MG63 (cell line): ENCODE measurements at places on chromosomes 5 and 9. TPM values are rescaled to one million over a fixed set of nuclear protein-coding genes. Genes with fewer than 3 reads are reported as not detected.

Gene PRR16
- 0.30 and 5.9 TPM in 2 replicates for total RNA-seq

Gene ANKRD55
- total RNA-seq: not detected in 2 replicates

Gene PCDHA1
- total RNA-seq: 0.10 TPM in 1 of 2 replicates, not detected in the other

Gene CARTPT
- not detected in 2 replicates for total RNA-seq

Gene ZNF879
- 4.6 and 5.5 TPM in 2 replicates for total RNA-seq

Gene MPDZ
- 71.9 and 74.1 TPM in 2 replicates for total RNA-seq

Gene RNF208
- not detected in 2 replicates for total RNA-seq

Gene NR2F1
- 73.0 and 76.3 TPM in 2 replicates for total RNA-seq

Gene SOX30
- not detected in 2 replicates for total RNA-seq

DNA sequence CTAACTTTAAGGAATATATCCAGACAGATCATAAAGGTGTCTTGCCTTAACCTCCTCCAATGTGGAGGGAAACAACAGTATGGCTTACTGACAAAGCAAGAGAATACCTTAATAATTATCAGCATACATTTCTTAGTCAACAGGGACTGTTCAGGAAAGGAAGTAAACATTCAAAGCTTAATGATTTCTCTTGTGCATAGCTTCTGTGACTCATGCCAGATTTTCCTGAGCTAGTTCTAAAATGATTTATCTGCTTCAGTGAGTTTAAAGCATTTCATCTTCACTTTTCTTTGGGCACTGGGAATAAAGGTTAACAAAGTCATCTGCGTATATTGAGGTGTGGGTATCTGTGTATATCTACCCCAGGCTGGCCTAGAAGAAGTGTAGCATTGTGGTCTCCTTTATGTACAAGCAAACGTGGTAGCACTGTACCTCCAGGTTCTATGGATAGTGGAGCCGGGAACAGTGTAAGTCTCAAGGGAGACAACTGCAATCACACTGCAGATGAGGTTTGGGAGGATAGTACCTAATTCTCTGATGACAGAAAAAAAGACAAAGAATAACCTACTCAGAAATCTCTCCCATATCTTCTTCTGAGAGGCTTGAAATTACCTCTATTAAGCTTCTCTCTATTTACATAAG, 284.1 kb downstream of the HCN1 start:
- no peak for DNase-seq

GRCh38 chr9:105206821-105207699, 37.4 kb upstream of the SLC44A1 start:
- no peak for DNase-seq

GRCh38 chr9:132541870-132542830, 40.3 kb upstream of the BARHL1 start:
- DNase-seq: no peak

DNA sequence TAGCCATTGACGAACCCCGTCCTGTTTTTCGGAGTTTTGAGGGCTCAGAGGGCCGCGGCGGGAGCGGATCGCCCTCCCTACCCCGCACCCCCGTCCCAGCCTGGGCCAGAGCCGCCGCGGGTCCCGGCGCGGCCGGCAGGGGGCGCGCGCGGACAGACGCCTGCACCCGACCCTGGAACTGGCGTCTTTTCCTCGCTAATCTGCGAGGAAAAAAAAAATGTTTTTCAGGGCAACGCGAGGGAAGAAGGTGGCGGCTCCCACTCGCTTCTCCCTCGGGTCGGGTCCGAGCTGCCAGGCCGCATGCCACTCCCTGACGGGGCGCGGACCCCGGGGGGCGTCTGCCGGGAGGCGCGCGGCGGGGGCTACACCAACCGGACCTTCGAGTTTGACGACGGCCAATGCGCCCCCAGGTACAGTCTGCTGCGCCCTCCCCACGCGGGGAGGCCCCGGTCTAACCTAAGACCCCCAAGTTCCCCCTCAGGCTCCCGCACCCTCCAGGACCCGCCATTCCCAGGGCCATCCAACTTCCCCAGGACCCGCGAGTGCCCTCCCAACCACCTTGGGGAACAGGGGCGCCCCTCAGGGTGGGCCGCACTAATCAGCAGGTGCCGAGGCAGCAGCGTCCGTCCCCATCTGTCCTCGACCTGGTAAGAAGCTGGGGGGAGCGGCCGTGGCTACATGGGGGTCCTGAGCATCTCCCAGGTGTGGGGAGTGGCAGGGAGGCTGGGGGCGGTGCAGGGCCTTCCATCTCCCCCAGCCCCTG, at the start of gene KCNT1:
Gene KCNT1, plus strand, starts transcription at position 227 of the 763 bp plus-strand sequence. Its CDS starts 74 bp downstream, at position 301.
- DNase-seq: peak; percentile 46

- no peak for DNase-seq
These were observed 917 bp downstream of the NHP2 start for GRCh38 chr5:178152491-178153444.

DNA sequence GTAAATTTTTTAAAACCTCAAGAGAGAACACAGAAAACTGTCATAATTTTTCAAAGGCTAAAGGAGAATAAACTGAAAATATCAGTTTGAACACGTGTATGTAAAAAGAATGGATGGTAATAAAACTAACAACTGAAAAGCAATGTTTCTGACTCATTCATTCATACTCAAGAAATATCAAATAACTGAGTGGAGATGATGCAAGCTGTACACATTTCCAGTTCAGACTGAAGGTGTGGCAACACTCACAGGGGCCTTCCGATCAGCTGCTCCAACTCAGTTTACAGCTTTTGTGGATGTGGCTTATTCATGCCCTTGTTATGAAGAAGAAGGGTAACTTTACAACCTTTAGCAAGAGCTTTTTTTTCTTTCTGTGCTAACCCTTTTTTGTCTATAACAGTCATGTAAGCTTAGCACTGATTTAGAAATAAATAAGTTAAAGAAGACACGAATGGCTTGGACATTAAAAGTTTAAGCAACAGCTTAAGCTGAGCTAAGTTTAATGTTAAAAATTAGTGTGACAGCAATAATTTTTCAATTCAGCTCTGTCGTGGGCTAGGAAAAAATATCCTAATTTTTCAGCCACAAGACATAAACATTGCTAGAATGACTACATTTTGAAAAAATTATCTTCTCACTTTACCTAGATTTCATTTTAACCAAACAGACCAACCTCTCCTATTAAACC, 453.5 kb downstream of the RAB3C start:
- peak; percentile 58 for DNase-seq

DNA sequence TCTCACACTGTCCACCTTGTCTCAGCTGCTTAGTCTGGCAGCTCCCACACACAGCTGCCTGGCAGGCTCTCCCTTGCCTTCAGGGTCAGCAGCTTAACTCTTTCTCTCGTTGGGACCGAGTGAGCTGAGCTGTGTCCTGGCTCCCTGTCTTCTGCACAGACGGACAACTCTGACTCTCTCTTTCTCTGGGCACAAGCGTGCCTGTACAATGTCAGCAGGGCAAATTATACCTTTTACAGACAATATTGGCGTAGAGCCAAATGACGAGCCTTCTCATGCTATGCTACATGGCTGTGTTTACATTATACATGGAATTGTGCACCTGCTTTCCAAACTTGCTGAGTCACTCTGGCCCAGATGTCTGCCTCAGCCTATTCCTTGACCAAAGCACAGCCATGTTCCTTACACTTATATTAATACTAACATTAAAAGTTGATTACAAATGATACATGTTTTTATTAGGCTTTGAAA, 188.6 kb downstream of the CYLC2 start:
- peak; percentile 36 for DNase-seq

DNA sequence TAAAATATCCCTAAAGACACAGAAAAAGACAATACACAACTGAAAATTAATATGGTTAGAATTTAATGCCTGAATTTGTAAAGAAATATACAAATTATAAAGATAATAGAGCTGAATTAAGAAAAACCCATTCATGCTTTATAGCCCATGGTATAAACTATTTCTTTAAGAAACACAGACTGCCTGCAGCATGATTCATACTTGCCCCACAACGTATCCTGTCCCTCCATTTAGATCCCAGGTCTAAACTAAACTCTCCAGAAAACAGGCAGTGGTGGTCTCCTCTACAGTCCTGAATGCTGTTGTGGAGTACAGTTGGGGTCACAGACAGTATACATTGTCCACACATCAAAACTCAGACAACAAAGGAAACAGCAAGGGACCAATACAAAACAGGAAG, 24.8 kb downstream of the IL6ST start:
- DNase-seq: no peak

GRCh38 chr5:78671609-78672008, 23.0 kb upstream of the LHFPL2 start:
- DNase-seq: peak; percentile 13

GRCh38 chr9:129552064-129552463, 68.8 kb downstream of the C9orf50 start:
- DNase-seq: no peak

GRCh38 chr5:153661897-153662296, 171.4 kb downstream of the GRIA1 start:
- no peak for DNase-seq

- DNase-seq: no peak
These were observed 59.4 kb downstream of the IL6ST start for GRCh38 chr5:55935371-55935770.

- peak; percentile 41 for DNase-seq
These were observed 31.8 kb upstream of the FGF1 start for GRCh38 chr5:142717582-142718215.

GRCh38 chr9:128860937-128861336, 20.8 kb downstream of the KYAT1 start:
- no peak for DNase-seq

DNA sequence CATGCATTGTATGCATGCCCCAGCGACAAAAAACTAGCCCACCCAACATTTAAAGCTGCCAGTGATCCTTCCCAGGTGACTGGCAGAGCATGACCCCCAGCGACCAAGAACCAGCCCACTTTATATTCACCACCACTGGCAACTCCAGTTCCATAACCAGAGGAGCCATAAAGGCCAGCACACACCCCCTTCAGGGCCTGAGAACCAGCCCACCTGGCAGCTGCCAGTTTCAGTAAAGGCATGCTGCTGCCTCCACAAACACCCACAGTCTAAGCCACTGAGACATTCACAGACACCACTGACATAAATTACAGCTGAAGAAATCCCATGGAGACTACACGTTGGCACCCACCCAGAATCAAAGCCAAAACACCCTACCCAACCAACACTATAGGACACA, 46.9 kb upstream of the RGS7BP start:
- no peak for DNase-seq

DNA sequence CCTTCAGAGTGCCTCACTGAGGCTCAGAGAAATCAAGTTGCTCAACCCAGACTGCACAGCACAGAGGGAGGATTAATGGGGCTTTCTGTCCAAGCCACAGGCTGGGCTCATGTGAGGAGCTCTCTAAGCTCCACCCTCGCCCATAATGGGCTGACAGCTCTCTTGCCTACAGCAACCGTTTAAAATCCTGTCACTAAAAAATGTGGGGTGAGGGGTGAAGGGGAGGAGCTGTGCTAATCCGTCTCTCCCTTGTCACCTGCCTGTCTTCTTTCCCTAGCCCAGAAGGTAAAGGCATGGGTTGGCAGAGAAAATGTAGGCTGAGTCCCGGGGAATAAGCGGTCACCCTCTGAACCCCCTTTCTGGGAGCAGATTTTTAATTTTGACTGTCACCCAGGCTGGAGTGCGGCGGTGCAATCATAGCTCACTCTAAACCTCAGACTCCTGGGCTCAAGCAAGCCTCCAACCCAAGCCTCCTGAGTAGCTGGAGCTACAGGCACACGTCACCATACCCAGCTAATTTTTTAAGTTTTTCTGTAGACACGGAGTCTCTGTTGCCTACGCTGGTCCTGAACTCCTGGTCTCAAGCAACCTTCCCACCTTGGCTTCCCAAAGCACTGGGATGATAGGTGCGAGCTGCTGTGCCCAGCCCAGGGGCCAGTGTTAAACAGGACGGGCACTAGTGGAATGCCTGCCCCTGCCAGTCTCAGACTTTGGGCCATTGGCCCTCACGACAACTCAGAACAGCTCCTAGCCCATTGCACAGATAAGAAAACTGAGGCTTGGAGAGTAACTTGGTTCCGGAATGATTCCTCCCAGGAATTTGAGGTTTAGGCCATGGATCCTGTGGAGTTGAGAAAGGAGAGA, 89.5 kb downstream of the LMX1B start:
- no peak for DNase-seq

GRCh38 chr5:34564710-34565235, 91.4 kb upstream of the RAI14 start:
- DNase-seq: no peak

DNA sequence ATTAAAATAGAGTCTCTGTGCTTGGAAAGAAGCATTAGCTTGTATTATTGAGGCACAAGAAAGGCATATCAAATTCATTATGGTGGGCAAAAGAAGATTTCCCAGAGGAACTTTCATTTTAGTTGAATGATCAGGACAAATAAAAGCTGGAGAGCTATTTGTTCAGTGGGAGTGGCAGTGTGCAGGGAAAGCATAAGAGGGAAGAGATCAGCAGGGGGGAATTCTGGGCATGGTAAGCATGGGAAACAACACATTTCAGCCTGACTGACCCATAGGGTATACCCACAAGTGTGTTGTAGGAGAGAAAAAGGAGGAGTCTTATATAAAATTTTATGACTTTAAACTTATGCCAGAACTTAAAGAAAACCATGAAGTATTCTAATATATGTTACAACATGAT, 167.7 kb upstream of the RASA1 start:
- DNase-seq: no peak

GRCh38 chr5:73121119-73121463, 716 bp downstream of the TMEM171 start:
- no peak for DNase-seq

DNA sequence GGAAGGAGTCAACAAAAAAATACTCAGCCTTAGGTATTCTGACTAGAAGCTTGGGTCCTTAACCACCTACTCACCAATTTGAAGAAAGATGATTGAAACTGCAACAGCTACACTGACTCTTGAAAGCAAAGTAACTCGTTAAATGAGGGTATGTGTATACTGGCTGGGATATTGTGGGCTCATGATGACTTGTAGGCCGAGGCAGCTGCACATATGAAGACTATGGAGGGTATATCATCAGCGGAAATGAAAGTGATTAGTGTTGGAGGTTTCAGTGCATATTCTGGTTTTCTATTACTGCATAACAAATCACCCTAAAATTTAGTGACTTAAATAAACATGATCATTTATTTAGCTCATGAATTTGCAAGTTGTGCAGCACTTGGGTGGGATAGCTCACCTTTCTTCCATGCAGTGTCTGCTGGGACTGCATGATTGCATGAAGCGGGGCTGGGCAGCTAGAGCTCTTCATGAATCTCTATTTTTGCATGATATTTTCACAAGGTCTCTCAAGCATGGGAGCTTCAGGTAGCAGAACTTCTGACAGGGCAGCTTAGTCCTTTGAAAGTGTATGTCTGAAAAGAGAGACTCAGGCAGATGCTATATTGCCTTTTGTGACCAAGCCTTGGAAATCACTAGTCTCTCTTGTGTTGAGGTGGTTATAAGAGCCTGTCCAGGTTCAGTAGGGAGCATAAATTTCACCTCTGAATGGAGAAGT, 96.1 kb upstream of the CDKN2B start:
- no peak for DNase-seq

DNA sequence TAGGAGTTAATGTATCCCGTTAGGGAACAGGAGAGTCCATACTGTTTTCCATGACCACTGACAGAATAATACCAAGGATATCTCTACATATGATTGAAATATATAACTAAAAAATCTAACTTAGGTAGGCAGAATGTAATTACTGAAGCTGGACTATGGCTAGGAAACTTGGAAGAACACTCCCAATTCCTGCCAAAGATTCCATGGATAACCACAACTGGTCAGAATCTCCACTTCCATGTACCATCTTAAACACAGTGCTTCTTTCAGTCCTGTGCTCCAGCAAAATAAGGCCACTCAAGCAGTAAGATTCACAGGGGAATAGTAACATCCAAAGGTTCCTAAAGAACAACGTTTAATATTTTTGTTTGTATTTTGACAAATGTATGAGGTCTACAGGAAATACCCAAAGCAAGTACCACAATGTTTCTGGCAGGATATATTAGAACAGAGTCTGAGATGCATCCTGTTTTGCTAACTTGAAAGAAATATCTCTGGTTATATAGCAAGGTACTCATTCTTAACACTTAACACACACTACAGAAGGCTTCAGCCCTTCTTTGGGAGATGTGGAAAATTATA, 295.0 kb downstream of the ADAMTS6 start:
- DNase-seq: no peak
